ENCODE measurements at places on chromosomes 5 and 9.

DNA sequence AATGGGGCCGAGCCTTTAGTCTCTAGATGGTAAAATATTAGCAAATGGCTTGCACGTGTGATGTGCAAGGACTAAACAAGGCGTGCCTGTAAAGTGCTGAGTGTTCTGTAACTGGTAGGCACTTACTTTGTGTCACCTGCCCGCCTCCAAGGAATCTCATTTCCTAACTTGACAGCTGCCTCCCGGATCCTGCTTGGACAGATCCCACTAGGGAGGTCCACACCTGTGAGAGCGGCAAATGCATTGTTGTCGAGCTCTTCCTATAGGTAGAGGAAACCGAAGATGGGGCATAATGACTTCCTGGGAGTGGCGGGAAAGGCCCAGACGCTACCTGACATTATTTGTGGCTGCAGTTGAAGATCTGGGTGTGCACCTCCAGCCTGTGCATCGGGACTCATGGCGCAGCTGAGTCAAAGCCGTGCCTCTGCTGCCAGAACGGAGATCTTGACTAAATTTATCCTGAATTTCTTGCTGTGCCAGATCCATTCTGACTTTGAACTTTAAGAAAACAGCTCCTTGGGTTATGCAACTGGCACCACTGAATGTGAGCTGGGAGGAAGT is 79.8 kb downstream of the TENT4A start:
- no peak for DNase-seq

DNA sequence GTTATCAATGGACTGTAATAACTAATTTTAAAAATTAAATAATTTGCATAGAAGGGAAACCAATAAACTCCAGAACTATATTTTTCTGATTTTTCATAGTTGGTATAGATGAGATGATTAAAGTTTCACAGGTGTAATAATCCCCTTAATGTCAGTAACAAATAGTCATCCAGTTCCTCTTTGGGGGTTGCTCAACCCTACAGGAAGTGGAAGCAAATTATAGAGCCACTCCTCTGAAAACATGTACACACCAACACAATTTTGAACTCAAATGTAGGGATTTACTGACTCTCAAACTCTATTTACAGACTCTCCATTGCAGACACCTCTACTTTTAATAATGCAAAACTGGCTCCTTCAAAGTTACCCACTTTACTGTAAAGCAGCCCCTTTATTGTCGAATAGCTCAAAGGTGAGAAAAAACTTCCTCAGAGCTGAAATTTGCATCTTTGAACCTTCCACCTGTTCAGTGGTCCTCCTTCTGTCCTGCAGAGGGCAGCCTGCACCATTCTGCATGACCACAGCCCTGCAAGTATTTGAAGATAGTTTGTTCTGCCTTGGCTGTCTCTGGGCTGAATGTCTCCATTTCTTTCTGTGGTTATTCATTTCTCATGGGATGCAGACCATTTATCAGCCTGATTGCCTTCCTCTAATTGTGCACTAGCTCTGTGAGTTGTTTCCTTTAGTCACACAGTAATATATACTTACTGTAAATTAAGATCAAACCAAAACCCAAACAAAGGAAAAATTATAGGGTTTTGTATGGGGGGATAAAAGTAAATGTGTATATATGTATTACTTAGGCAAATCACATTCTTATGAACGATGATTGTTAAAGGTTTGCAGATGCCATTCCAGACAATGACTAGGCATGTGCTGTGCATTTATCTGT is 383.2 kb upstream of the SGCD start:
- DNase-seq = no peak

- DNase-seq = peak; percentile 39
These were observed 20.0 kb downstream of the APC start for GRCh38 chr5:112757468-112758208.

DNA sequence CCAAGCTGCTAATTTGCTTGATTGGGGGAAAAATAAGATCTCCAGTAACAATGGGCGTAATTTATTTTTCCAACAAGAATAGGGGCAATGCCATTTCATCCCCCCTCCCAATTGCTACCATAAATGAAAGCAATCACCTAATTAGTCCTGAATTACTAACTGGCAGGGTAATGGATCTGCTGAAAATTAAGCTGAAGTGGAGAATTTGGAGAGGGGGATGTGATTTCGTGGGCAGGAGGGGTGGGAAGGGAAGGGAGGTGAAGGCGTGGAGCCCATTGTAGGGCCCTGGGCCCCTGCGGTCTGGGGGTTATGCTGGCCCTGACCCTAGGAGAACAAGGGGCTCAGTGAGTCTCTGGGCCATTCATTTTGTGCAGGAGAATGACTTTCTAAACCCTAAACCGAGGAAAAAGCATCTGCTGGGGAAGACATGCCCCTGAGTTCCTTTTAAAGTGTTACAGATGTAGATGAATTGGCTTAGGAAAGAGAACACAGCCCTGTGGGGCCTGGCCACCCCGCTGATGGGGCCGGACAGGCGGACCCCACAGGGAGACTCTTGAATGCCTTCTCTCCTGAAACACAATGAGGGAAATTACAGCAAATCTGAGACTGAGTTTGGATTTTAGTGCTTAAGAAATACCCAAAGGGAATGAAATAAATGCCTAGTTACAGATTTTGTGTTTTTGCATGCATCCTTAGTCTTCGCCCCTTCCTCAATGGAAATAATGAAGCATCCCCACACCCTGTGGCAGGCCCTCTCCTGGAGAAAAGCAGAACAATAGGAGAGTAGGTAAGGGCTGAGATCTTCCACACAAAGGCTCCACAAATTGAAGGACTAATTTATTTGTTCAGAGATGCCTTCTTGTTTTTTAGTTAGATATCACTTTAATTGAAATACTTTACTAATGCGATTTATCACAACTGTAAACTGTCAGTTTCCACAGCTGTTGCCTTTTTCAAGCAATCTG is 143.2 kb downstream of the PSAT1 start:
- no peak for DNase-seq

DNA sequence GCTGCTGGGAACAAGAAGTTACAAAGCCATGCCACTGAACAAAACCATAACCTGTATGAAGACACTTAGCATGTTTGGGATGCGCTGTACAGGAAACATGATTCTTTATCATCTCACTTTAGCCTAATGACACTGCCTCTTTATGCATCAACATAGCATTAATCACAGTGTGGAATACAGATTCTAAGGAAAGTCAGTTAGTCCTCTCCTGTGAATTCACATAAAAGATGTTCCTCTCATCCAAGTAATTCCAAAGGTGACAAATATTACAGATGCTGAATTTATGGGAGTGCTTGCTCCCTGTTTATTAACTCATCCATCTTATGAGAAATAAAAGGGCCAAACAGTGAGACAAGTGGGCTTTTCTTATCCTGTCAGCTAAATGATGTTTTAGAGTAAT is 1677.7 kb downstream of the EFNA5 start:
- no peak for DNase-seq
